Right renal cortex interstitium (tissue), 3 donors: ENCODE measurements at places on chromosomes 13 and 19.

- DNase-seq, result no peak
Observed at GRCh38 chr13:90943946-90944345, 403.5 kb upstream of the MIR17HG start.

DNA sequence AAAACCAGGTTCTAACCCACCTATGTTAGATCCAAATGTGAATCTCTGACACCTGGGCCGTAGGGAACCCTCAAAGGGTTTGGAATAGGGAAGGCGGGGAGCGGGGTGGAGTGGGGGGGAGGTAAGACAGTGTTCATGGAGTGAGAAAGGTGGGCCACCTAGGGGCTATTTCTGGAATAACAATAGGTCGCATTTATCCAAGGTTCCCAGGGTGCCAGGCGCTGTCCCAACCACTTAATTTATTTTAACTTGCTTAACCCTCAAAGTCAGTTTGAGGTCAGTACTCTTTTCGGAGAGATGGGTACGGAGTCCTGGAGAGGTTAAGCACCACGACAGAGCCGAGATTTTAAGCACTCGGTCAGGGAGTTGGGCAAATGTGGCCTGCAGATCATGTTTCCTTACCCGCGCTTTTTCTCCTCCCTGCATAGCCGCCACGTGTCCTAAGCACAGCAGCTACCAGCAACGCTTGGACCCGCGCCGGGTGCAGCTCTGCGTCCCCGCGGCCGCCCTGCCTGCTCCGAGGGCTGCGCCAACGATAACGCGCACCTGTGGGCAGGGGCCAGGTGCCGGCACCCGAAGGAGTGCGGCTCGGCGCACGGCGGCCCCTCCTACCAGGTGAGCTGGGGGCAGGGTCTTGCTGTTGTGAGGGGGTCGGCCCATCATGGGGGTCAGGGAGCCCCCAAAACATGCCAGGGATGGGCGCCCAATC is 25.0 kb upstream of the FXYD3 start:
- DNase-seq, result peak; percentile 73

GRCh38 chr13:104737713-104738112 is 1671.5 kb upstream of the SLC10A2 start:
- no peak for DNase-seq

- DNase-seq, result no peak
Observed at GRCh38 chr13:110227864-110228643, 78.9 kb downstream of the COL4A1 start.

- no peak for DNase-seq
Observed at GRCh38 chr13:112545856-112546255, 42.1 kb downstream of the TUBGCP3 start.

DNA sequence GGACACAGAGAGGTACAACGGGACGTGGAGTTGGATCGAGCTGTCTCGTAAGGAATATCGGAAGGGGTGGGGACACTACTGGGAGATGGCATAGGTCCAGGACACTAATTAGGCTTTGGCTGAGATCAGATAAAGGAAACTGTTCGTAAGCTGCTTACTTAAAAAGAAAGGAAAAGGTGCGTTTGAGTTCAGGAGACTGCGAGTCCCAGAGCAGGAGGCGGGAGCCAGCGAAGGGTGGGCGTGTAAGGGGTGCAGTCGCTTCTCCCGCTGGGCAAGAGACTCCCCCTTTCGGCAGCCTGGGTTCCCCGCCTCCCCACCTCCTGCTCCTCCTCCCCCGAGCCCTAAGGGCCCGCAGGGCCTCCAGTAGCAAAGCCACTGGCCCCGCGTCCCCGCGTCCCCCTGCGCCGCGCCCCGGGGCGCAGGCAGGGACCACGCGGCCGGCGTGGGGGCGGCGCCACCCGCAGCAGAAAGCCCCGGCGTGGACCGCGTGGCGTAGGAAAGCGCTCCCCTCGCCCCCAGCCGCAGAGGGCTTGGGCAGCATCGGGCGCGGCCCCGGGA is 547 bp downstream of the ABCC4 start:
- peak; percentile 36 for DNase-seq
